ENCODE measurements at places on chromosomes 3 and 15.

DNA sequence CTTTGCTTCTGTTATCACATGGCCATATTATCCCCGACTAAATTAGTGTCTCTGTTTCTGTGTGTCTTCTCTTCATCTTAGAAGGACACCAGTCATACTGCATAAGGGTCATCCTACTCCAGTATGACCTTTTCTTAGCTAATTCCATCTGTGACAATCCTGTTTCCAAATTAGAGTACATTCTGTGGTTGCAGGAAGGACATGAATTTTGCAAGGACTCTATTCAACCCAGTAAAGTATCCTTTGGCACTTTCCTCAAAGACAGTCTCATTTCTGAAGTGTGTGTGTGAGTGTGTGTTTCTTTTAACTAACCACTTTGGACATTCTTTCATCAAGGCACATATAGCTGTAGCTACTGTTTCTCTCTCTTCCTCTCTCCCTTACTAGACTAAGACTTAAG, 15.2 kb upstream of the MME start:
- DNase-seq, result no peak

DNA sequence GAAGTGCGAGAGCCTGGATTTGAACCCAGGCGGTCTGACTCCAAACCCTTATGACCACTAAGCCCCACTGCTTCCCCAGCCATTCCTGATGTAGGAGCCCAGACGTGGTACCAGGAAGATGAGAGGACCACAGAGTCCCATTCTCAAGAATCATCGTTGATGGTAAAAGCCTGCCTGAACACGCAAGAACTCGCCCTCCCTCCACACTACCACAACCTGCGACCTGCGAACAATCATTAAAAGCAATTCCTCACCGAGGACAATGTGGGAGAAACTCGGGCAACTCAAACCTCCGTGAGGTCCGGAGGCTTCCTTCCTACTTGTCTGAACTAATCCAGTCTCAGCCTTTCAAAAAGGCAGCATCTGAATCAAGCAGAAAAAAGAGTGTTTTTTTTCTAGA, 10.3 kb downstream of the MAGI1 start:
- no peak for DNase-seq

GRCh38 chr3:162329514-162329913, 832.9 kb downstream of the OTOL1 start:
- DNase-seq, result no peak

DNA sequence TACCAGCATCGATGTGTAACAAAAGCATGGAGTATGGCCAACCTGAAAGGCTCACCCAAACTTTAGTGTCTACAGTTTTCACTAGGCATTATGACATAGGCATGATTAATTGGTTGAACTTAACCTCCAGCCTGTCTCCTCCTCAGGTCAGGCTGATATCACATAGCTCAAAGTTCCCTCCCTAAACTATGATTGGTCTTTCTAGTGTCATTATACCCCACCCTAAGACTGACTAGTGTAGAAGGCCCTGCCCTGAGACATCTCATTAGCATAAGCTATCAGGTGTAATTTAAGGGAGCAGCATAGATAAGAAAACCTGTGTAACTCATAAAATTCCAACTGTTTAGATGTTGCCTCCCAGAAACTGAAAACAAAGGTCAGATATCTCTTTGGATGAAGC, 195.2 kb downstream of the ALCAM start:
- DNase-seq, result no peak

GRCh38 chr3:13353506-13353905, 66.6 kb downstream of the NUP210 start:
- DNase-seq, result no peak

- no peak for DNase-seq
Observed at GRCh38 chr3:1228289-1228688, 135.5 kb downstream of the CNTN6 start.

DNA sequence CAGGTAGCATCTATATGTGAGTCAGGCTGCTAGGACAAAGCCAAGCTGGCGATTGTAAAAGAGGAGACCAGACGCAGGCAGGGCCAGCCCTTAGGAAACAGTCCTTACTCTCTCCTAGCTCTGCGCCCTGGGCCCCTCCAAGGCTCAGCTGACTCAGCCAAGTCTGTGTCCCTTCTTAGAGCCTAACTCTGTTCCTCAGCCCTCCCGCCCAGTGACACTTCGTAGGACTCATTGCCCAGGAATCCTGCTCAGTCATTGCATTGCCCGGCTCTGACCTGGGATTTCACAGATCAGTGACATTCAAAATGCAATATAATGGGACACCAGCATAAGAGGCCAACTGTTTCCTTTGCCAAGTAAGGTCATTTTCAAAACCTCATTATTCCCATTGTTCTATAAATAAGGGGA, 244.2 kb downstream of the TLE3 start:
- no peak for DNase-seq

GRCh38 chr15:77555232-77555631, 77.5 kb downstream of the LINGO1 start:
- DNase-seq, result no peak

- DNase-seq, result no peak
Observed at GRCh38 chr3:139202226-139202958, 141.4 kb upstream of the MRPS22 start.

GRCh38 chr15:62989366-62990055, 53.0 kb upstream of the TPM1 start:
- DNase-seq, result no peak

Measured in NCI-H1105 (cell line).